Endodermal cell (in vitro differentiated cells): ENCODE measurements at places on chromosomes 6 and 20. TPM values are rescaled to one million over a fixed set of nuclear protein-coding genes. Genes with fewer than 3 reads are reported as not detected.

HLA-DRB5 gene
- 0.92 and 1.5 TPM in 2 replicates for total RNA-seq

DNA sequence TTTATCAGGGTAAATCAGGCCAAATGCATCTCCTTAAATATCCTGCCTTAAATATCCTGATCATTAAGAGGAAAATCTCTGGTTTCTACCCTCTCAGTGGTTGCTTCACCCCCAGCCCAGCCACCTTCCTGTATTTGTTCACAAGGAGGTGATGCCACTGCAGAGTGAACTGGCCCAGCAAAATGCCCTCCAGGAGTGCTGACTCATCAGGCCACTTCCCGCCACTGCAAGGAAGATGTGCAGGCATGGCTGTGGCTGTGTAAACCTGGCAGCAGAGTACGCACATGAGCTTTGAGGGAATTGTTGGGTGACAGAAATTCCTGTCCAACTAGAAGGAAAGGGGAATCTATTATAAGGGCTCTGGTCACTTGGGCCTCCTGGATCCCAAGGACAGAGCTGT is 13.8 kb downstream of the NQO2 start:
- DNase-seq = peak; percentile 42

- DNase-seq = peak; percentile 42
Observed at GRCh38 chr6:36368921-36369865, 18.3 kb downstream of the ETV7 start.

DNA sequence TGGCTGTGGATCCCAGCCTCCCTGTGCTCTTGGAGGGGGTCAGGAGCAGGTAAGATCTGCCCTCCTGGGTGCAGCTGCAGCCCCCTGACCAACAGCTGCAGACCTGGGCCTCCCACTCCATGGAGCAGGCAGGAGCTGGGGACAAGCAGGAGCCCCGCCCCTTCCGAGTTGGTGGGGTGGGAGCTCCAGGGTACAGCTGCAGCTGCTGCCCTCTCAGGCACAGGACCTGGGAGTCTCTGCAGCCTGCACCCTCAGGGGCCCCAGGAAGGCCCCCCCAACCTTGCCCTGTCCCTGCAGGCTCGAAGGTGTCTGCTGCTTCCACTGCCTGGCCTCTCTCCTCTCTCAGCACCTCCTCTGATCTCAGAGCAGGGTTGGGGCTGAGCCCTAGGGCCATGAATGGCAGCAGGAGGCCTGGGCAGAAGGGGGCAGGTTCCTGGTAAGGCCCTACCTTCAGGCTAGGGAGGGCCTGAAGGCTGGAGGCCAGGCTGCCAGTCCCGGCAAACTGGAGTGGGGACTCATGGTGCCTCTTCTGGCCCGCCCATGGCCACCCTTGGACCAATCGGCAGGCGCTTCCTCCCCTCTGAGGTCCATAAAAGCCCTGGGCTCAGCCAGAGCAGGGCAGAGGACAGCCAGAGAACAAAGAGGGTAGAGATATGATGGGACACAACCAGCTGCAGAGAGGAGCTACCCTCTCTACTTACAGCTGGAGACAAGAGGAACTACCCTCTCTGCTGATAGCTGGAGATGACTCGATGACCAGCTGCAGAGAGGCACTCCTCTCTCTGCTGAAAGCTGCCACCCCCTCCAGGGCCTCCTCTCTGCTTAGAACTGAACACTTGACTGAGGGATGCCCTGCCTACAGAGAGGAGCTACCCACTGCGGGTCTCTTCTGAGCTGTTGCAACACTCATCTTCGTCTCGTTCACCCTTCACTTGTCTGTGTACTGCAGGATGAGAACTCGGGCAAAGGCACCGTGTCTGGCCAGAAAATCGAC is 7.8 kb upstream of the PACSIN1 start:
- peak; percentile 87 for DNase-seq

ULBP2 gene
- not detected in 3 replicates for total RNA-seq

DNA sequence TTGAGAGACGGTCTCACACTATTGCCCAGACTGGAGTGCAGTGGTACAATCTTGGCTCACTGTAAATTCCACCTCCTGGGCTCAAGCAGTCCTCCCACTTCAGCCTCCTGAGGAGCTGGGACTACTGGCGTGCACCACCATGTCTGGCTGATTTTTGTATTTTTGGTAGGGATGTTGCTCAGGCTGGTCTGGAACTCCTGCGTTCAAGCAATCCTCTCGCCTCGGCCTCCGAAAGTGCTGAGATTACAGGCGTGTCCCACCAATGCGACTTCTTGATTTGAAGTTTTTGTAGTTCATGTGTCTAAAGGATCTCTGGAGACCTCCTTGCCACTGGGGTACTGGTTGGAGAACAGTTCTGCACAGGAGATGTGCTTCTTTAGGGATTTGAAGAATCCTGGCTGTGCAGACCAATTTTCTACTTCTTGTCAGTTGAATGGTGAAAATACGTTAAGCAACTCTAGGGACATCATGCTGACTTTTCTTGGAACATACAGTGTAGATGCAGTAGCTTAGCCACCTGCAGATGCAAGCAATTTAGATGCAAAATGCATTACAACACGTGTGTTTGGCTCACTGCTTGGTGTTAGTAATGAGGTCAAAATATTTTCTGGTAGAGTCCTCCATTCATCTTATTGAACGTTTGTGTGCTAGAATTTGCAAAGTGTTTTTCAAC is 28.2 kb downstream of the SYTL3 start:
- DNase-seq = no peak

EDN1 gene
- total RNA-seq = 0.36 and 0.46 TPM in 2 replicates

DNA sequence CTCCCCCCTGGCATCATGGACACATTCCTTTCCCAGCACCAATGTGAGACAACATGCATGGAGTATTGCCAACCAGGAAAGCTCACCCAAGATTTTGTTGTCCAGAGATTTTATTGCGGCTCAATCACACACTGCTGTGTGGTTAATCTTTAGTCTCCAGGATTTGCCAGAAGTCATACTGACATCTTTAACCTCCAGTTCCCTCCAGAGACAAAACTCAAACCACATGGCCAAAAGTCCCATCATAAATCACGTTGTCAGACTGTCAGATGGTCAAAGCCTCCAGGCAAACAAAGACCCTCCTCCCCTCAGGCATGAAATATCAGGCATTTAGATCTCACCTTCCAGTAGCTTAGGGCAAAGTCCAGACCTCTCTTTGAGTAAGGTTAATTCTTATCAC is 97.3 kb upstream of the OPRM1 start:
- DNase-seq = no peak
